ENCODE measurements at places on chromosomes 16 and 17.

GRCh38 chr17:75979705-75980187 is 706 bp downstream of the TEN1 start:
- no peak for DNase-seq

- DNase-seq = no peak
These were observed 63.2 kb downstream of the RPH3AL start for GRCh38 chr17:289409-289808.

- no peak for DNase-seq
These were observed 105.5 kb upstream of the HLF start for GRCh38 chr17:55159251-55159650.

DNA sequence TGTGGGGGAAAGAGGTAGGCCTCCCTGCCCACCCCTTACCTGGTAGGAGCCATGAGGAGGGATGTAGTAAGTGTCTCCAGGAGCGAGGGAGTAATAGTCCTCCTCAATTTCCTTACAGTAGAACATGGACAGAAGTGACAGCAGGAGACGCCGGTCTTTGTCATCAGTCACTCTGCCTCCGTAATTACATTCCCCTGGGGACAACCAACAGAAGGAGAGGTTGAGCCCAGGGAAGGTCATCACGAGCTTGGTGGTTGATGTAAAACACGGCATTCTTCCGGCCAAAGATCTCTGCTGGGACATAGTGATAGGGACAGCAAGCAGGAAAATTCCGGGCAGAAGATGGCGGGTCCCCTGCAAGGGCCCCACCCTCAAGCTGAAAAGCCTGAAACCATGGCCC is 47.9 kb downstream of the LYRM1 start:
- no peak for DNase-seq

DNA sequence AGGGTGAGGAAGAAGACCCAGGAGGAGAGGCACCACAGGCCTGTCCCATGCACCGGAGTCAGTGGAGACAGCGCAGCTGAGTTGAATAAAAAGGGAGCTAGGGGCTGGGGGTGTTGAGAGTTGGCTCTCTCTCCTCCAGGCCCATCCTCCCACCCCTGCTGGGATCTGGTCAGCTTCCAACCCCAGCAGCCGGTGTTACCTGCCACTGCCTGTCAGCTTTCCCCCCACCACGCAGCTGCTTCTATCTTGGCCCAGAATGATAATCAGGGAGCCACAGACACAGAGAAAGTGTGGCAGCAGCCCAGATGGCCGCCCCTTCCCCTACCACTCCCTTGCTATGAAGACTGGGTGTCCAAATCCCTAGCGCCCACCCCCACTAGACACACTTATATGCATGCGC is 120.6 kb upstream of the RPL38 start:
- no peak for DNase-seq
